Epithelial cell of alveolus of lung (primary cell): ENCODE measurements at places on chromosomes 16 and 17. TPM values are rescaled to one million over a fixed set of nuclear protein-coding genes. Genes with fewer than 3 reads are reported as not detected.

The ALOX12 gene
- not detected in 2 replicates for total RNA-seq

The ABCC3 gene
- total RNA-seq = 5.2 and 13.9 TPM in 2 replicates

The SLFN14 gene
- not detected in 2 replicates for total RNA-seq

The TBC1D3E gene
- not detected in 2 replicates for total RNA-seq

The VMO1 gene
- not detected in 2 replicates for total RNA-seq

The HNF1B gene
- total RNA-seq = 0.13 TPM in 1 of 2 replicates, not detected in the other

The KLHL10 gene
- not detected in 2 replicates for total RNA-seq

The RAB26 gene
- 0.91 and 3.3 TPM in 2 replicates for total RNA-seq

The STH gene
- not detected in 2 replicates for total RNA-seq

The RSAD1 gene
- 13.3 and 21.5 TPM in 2 replicates for total RNA-seq

The OR4D1 gene
- 0.32 TPM in 1 of 2 replicates, not detected in the other for total RNA-seq

The HEXD gene
- total RNA-seq = 10.6 and 15.3 TPM in 2 replicates

The TBL3 gene
- 51.7 and 71.4 TPM in 2 replicates for total RNA-seq

The CETP gene
- total RNA-seq = 0.40 and 0.91 TPM in 2 replicates

The SSTR5 gene
- total RNA-seq = 0.32 TPM in 1 of 2 replicates, not detected in the other

The HAS3 gene
- total RNA-seq = 0.08 and 0.13 TPM in 2 replicates

The TNFSF13 gene
- total RNA-seq = 4.1 and 4.9 TPM in 2 replicates

The NPIPB12 gene
- total RNA-seq = 3.2 and 4.4 TPM in 2 replicates

The OSGIN1 gene
- total RNA-seq = 3.2 and 4.1 TPM in 2 replicates

The PRKCB gene
- total RNA-seq = not detected in 2 replicates

The MEAK7 gene
- total RNA-seq = 9.6 and 18.4 TPM in 2 replicates

The NKD1 gene
- total RNA-seq = 0.08 and 0.13 TPM in 2 replicates

The TCAP gene
- under 0.01 and 0.24 TPM in 2 replicates for total RNA-seq

The ARL17B gene
- total RNA-seq = 8.5 and 9.3 TPM in 2 replicates

The STAC2 gene
- total RNA-seq = under 0.01 TPM in 1 of 2 replicates, not detected in the other
